ENCODE measurements at places on chromosomes 5 and 9.

DNA sequence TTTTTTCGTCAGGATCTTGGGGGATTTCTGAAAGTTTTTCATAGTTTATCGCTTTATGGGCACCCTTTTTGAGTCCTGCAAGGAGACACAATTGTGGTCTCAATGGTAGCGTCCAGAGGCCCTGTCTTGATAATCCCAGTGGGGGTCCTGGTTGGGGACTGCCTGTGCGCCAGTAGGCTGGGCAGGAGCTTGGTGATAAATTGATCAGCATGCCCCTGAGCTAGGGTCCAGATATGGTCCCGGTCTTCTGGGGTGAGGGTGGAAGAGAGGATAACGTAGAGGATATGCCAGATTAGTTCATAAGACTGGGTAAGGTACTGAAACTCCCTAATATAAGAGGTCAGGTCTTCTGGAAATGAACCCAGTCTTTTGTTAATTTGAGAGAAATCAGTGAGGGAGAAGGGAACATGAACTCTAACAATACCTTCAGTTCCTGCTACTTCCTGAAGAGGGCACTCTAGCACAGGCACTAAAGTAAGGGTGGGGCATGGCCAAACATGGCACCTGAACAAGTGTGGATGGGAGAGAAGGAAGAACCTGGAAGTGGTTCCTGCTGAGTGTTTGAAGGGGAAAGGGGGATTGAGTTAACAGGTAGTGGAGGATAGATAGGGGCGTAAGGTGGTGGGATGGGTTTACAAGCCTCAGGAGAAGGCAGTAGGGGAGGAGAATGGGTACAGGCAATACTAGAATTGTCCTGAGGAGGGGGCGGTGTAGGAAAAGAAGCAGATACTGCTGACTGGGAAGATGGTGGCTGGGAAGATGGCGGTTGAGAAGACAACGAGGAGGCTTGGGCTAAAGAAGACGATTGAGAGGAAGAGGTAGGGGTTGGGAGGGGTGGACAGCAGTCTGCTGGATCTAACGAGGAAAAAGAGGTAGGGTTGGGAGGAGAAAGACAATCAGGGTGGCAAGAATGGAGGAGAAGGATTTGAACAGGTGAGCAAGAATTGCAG, 33.8 kb upstream of the ANXA2R start:
- no peak for DNase-seq

GRCh38 chr5:132733499-132734148, 3.7 kb downstream of the KIF3A start:
- no peak for DNase-seq

- DNase-seq: no peak
Observed at GRCh38 chr9:101050650-101051049, 22.1 kb downstream of the PLPPR1 start.

- no peak for DNase-seq
Observed at GRCh38 chr9:137027369-137028262, at the start of gene ABCA2. TSS of gene ABCA2 (minus strand) at chr9:137028237. CDS start at chr9:137028140, 97 bp downstream.

GRCh38 chr9:131096269-131097125, at the start of gene AIF1L:
TSS of gene AIF1L (plus strand) at chr9:131096531. CDS start at chr9:131096630, 99 bp downstream.
- DNase-seq: no peak

- DNase-seq: no peak
Observed at GRCh38 chr5:176733406-176734262, 76.7 kb upstream of the UNC5A start.
